Left ventricle myocardium inferior (tissue), 1 donor: ENCODE measurements at places on chromosomes 4 and X.
A peak's percentile ranks its signal among the peaks of the same experiment; 100 is the strongest.

DNA sequence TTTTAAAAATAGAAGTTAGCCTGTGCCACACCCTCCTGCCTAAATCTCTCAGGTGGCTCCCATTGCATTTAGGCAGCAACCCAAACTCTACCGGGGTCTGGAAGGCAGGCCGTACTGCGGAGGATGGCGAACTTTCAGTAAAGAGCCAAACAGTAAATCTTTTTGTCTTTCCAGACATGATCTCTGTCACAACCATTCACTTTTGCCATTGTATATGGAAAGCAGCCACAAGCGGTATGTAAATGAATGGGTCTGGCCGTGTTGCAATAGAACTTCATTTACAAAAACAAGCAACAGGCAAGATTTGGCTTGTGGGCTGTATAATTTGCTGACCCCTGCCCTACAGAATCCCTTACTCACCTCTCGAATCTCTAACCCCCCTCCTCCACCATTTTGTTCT, 3.3 kb downstream of the RADX start:
- no peak for DNase-seq

DNA sequence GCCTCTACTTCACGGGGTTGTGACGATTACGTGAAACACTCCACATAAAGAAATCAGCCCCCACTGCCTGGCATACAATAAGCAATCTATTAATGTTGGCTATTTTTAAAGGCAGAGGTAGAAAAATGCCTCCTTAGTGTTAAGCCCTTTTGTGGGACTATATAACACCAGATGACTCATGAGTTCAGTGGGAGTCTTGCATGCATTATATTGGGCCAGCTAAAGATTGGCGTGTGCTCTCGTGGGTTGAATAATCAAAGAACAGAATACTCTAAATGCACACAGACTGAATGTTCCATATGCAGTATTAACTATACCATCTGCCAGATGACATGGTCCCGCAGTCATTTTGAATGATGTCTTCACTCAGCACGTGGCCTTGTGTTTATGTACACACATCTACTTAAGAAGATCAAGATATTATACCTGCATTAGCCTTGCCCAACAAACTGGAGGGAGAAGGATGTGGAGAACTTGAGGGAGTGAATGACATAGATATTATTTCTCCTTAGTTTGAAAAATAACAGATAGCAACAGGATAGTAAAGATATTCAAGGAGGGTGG, 85.0 kb upstream of the MYOZ2 start:
- no peak for DNase-seq

DNA sequence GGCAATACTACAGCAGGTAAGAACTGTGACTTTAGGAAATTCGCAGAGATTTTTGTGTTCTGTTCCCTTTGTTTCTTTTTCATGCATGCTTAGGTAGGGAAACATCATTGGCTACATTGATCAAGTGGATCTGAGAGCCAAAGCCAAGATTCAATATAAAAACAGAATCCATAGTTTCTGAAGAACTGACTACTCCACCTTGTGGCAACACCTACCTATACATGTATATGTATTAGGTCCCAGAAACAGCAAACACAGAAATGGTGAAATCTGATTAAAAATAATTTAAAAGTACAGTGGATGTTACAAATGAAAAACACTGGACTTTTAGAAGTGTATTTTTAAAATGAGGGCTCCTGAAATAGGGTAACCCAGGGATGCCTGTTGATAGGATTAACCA, 322.6 kb upstream of the MAOA start:
- DNase-seq = no peak

GRCh38 chr4:173488074-173488473, 42.0 kb downstream of the HAND2 start:
- no peak for DNase-seq

DNA sequence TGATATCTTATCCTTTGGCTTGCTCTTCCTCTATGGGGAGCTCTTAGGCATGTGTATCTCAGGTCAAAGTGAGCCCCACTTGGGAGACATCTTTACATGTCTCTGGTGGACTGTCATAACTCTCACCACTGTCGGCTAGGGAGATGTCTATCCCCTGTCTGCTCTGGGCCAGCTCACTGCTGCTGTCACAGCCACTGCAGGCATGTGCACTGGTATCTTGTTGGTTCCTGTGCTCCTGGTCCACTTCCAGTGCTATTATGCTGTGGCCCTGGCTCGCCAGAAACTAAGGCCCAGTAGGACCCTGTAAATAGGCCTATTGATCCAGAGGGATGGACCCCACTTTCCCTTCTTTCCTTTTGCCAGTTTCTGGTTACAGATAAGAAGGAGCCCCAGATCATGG, 56.6 kb upstream of the LAS1L start:
- DNase-seq = no peak

GRCh38 chrX:10240918-10241317, 84.1 kb downstream of the CLCN4 start:
- no peak for DNase-seq

- DNase-seq = no peak
Observed at GRCh38 chrX:111567542-111568255, 56.3 kb downstream of the SERTM2 start.

- DNase-seq = no peak
Observed at GRCh38 chr4:75110061-75110460, 177.1 kb downstream of the PARM1 start.

DNA sequence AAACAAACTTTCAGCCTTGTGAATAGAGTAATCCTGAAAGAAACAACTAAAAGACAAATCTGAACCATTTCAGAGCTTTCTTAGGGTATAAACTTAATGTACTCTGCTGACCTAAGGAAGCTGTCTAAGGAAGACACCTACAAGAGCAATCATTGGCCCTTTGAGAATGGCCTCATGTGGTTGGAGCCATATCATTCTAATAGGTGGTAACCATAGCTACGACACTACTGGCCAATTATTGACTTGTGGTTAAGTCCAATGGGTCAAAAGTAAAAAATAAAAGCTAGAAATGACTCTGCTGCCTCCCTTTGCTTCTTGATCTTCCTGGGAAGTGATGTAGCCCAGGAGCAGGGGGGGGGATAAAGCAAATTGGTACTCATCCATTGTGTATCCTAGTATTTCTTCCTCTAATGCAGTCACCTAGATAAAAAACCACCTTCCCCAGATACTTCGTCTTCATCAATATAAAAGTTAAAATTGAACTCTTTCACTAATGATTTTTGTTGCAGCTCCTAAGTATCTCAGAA, 547.0 kb downstream of the ARAP2 start:
- no peak for DNase-seq

DNA sequence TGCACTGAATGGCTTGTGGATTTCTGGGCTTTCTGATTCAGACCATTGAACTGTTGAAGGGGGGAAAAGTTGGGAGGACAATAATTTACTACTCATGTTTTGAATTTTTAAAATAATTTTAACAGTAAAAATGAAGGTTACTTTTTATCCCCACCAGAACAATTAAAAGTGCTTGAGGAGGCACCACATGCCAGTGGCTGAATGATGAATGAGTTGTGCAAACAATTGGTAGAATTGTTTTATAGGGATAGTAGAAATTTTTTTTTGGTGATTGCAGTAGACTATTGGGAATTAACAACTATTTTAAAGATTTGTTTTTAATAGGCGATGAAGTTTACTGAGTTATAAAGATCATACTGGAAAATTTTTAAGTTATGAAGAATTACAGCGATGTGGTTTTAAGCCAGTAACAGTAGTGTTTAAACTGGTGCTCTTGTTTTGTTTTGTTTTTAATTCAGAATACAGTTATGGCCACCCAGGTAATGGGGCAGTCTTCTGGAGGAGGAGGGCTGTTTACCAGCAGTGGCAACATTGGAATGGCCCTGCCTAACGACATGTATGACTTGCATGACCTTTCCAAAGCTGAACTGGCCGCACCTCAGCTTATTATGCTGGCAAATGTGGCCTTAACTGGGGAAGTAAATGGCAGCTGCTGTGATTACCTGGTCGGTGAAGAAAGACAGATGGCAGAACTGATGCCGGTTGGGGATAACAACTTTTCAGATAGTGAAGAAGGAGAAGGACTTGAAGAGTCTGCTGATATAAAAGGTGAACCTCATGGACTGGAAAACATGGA, 2.7 kb downstream of the REST start:
- DNase-seq = no peak

DNA sequence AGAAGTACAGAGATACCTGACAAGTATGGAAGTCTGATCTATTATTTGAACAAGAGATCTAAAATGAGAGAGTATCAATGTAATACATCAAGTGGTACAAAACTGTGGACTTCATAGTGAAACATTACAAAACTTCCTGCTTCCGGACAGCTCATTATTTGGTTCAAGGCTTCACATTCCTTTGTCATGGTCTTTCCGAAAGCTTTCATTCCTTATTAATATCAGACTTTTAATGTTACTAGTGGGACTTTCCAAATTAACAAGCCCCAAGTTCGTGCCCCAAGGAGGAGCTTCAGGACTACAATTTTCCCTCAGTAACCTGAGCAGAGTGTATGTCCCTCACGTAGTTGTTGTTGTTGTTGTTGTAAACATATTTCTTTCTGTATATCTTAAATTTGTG, 1.2 kb downstream of the CHIC2 start:
- no peak for DNase-seq

DNA sequence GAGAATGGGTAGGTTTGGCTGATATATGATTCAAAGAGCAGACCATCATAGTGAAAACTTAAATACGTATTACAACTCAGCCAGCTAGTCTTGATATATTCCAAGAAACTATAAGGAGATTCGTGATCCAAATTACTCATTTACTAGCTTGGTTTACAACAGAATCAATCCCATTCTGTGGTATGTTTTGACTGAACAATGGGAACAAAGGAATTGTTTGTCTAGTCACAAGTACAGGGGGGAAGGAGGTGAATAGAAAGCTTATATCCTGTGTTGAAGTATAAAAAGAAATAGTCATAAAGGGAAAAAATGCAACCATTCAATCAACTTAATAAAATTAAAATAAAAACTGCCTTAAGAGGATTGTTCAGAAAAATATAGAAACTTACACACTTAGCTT, 17.0 kb downstream of the C4orf54 start:
- no peak for DNase-seq

- DNase-seq = no peak
Observed at GRCh38 chrX:28625223-28625622, 38.0 kb downstream of the IL1RAPL1 start.

GRCh38 chrX:119887721-119888425, 7.8 kb upstream of the AKAP14 start:
- DNase-seq = peak; percentile 62

DNA sequence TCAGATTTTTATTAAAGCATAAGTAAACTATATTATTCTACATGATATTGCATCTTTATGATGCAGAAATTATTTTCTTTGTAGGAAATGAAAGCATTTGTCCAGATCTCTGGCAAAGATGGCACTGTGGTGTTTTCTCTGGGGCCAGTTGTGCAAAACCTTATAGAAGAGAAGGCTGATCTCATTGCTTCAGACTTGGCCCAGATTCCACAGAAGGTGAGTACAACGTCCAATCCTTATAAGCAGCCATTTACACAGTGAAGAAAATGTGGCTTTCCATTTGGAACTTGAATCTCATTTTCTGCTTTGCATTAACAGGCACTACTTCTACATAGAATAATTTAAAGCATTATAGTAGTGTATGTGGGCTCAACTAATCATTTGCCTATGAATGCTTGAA, 6.9 kb upstream of the UGT2B7 start:
- DNase-seq = no peak

DNA sequence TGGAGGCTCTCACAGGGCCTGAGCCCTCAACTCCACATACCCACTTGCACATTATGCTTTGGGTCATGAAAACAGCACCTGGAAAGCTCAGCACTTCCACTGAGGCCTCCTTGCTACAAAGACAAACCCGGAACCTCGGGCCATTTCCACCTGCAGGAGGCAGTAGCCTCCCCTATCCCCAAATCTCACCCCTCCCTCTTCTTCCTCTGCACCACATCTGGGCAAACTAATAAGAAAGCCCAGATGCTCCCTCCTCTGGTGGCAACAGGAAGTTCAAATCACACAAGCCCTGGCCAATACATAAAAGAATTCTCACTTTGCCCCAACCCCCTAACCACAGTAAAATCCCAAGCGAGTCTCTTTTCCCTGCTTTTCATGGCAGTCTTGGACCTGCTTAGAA, 136.4 kb downstream of the MAPK10 start:
- DNase-seq = no peak

- DNase-seq = no peak
Observed at GRCh38 chrX:151268836-151269235, 92.5 kb downstream of the GPR50 start.

DNA sequence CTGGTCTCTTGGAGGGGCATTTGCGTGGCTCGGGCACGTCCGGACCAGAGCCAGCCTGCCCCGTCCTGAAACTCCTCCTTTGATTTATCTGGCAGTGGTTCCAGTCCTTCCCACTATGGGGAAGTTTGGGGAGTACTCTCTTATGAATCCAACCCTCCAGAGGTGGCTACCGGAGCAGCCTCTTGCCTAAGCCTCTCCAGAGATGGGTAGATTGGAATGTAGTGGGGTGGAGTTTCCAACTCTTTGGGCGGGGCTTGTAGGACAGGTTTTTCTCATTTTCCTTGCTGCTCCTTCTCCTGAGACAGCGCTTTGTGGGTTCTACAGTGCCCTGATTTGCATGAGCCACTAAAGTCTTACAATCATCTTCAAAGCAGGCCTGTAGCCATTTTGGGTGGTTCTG, 60.1 kb upstream of the XAGE1B start:
- DNase-seq = no peak

DNA sequence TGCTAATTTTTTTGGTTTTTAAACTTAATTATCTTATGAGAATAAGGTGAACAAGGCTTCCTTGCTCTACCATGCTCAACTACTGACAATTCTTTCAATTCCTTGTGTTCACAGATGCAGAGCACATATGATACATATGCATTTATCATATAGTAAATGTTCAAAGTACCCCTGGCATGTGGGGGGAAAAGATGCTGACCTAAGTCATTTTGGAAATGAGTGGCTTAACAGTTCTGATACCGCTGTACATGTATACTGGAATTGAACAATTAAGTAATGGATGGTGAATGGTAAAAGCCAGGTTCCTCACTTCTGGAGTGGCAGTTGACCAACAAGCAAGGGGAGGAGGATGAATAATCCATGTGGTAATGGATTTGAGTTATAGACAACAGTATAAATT, 149.6 kb downstream of the NAF1 start:
- no peak for DNase-seq

- DNase-seq = no peak
Observed at GRCh38 chr4:77785669-77786068, 33.5 kb downstream of the CNOT6L start.

GRCh38 chr4:1788254-1788973, 4.7 kb upstream of the FGFR3 start:
- DNase-seq = no peak

DNA sequence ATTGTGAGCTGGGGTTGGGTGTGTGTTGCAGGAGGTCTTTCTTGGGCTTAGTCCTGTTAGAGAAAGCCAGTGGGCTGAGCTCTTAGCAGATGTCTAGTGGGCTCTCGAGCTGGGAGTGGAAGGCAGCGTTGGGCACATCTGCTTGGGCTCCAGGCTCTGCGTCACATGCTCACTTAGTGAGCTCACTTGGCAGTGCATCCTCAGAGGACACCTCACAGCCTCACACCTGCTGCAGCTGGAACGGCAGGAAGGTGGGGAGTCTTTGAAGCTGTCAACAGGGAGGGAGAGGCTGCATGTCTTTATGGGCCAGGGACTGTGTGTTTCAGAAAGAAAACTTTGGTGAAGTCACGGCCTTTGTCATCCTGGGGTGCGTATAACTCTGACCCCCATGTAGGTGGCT, 82.2 kb downstream of the PSAPL1 start:
- no peak for DNase-seq
